Activated naive CD4-positive, alpha-beta T cell treated with anti-CD3 and anti-CD28 coated beads, Interleukin-2, amount 50 U/mL, for 72 hours (primary cell): ENCODE measurements at places on chromosomes 6 and 20. TPM values are rescaled to one million over a fixed set of nuclear protein-coding genes. Genes with fewer than 3 reads are reported as not detected.

Gene OXT
- not detected for total RNA-seq

Gene DOK5
- total RNA-seq: 17.3 TPM

Gene RBM24
- not detected for total RNA-seq

Gene PTCHD4
- not detected for total RNA-seq

Gene DCDC2
- 0.18 TPM for total RNA-seq

Gene GGT7
- 15.8 TPM for total RNA-seq

Gene GPR6
- total RNA-seq: not detected

Gene ZNF341
- total RNA-seq: 7.2 TPM

Gene ETV7
- 0.16 TPM for total RNA-seq

Gene TRAPPC3L
- total RNA-seq: not detected

Gene SRMS
- not detected for total RNA-seq

Gene DEFB124
- not detected for total RNA-seq

Gene ERVFRD-1
- total RNA-seq: not detected

Gene COL21A1
- total RNA-seq: not detected

Gene BMP7
- total RNA-seq: not detected

Gene MICB
- 20.3 TPM for total RNA-seq

Gene DSP
- total RNA-seq: 0.14 TPM

Gene HLA-DRB5
- 1.6 TPM for total RNA-seq

Gene SGK2
- 0.82 TPM for total RNA-seq

Gene LRRC1
- total RNA-seq: 1.0 TPM

Gene SCRT2
- total RNA-seq: not detected

Gene AFDN
- total RNA-seq: 15.4 TPM

Gene OOEP
- total RNA-seq: 0.48 TPM

Gene HLA-DQB2
- 0.54 TPM for total RNA-seq

Gene PGC
- total RNA-seq: not detected

Gene PRR18
- not detected for total RNA-seq

Gene SLC18B1
- total RNA-seq: 9.4 TPM

Gene SLA2
- total RNA-seq: 33.7 TPM

Gene TXLNB
- total RNA-seq: 0.32 TPM

Gene ASIP
- total RNA-seq: not detected

Gene TINAG
- not detected for total RNA-seq

Gene MEP1A
- not detected for total RNA-seq

Gene B3GALT4
- total RNA-seq: 5.9 TPM

Gene OPN5
- total RNA-seq: not detected
